Stimulated activated CD4-positive, alpha-beta T cell treated with anti-CD3 and anti-CD28 coated beads, Interleukin-4, amount 100 ng/mL, for 48 hours (primary cell): ENCODE measurements at places on chromosomes 11 and 22.

- peak; percentile 58 for DNase-seq
Measured at GRCh38 chr11:57482782-57483561, 22.6 kb downstream of the RTN4RL2 start.

- DNase-seq, result no peak
Measured at GRCh38 chr11:7892059-7892699, 38.9 kb downstream of the OR10A6 start.

DNA sequence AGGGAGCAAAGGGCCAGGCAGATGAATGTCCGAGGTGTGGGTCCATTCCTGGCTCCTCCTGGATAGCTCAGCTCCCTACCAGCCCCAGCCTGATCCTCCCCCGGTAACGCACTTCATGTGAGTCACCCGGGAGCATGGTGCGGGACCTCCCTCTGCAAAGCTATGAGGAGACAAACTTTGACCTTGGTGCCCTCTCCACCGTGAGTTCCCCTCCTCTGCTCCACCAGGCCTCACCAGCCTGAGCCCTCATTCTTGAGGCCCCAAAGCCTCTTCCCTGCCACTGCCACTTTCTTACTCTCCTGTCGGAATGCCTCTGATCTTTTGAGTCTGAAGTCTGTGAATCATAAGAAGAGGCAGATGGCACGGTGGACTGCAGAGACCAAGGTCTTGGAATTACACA lies 37.4 kb upstream of the CD82 start:
- DNase-seq, result no peak

- no peak for DNase-seq
Measured at GRCh38 chr11:36471577-36471976, 38.5 kb downstream of the TRAF6 start.

DNA sequence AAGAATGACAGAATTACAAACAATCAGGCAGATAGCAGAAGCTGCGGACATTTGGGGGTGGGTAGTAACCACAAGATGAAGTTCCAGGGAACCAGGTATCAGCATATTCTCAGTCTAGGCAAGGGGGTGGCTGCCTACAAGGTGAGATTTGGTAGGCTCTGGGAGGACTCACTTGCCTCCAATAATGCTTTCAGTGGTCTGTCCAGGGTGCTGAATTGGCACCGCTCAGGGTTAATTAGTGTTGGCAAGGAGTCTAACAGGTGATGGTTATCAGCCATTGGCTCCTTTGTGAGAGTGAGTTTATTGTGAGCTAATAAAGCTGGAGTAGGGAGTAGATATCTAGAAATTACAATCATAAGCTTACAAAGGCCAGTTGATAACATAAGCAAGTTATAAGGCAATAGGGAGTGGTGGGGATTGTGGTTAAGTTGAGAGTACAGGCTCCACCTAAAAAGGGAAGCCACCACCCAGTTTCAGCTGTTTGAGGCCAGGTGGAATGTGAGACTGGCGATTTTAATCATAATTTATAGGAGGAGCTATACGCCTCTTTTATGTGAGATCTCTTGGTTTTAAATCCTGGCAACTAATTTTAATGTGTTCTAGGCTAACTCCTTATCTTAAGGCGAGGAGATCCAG lies 320.5 kb downstream of the MIAT start:
- DNase-seq, result no peak

GRCh38 chr22:19802001-19802893 lies 41.7 kb downstream of the TBX1 start:
- no peak for DNase-seq

DNA sequence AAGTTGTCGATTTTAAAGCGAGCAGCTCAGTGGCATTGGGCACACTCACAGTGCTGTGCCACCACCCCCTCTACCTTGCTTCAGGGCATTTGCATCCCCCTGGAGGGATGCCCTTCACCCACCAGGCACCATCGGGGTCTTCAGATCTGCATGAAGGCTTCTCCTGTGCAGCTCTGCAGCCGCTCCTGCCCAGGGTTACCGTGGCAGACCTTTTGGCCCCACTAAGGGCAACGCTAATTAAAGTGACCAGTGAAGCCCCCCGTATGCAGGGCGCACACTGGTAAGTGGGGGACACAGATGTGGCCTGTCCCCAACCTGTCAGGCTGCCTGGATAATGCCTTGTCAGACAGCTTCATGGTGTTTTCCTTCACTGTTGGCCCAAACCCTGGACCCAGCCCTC lies 1117.7 kb downstream of the BRD1 start:
- no peak for DNase-seq

DNA sequence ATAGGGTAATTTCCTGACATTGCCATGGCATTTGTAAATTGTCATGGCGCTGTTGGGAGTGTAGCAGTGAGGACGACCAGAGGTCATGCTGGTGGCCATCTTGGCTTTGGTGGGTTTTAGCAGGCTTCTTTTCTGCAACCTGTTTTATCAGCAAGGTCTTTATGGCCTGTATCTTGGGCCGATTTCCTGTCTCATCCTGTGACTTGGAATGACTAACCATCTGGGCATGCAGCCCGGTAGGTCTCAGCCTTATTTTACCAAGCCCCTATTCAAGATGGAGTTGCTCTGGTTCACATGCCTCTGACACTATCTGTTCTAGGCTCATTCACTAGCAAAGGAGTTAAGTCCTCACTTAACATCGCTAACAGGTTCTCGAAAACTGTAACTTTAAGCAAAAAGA lies 1374.2 kb downstream of the FAM181B start:
- no peak for DNase-seq

DNA sequence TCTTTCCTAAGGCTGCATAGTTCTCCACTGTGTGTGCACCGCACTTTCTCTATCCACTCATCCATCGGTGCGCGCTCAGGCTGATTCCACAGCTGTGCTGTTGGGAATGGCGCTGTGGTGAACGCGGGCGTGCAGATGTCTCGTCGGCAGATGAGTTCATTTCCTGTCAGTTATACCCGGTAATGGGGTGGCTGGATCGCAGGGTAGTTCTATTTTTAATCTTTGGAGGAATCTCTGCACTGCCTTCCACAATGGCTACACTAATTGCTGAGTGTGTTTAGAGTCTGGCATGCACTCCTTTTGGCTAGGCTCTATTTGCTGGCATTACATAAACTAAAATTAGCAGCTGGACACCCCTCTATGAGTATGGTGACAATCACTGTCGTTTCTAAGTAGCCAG lies 27.9 kb upstream of the KRTAP5-7 start:
- no peak for DNase-seq

- DNase-seq, result no peak
Measured at GRCh38 chr11:74417860-74418508, 19.8 kb upstream of the PGM2L1 start.

DNA sequence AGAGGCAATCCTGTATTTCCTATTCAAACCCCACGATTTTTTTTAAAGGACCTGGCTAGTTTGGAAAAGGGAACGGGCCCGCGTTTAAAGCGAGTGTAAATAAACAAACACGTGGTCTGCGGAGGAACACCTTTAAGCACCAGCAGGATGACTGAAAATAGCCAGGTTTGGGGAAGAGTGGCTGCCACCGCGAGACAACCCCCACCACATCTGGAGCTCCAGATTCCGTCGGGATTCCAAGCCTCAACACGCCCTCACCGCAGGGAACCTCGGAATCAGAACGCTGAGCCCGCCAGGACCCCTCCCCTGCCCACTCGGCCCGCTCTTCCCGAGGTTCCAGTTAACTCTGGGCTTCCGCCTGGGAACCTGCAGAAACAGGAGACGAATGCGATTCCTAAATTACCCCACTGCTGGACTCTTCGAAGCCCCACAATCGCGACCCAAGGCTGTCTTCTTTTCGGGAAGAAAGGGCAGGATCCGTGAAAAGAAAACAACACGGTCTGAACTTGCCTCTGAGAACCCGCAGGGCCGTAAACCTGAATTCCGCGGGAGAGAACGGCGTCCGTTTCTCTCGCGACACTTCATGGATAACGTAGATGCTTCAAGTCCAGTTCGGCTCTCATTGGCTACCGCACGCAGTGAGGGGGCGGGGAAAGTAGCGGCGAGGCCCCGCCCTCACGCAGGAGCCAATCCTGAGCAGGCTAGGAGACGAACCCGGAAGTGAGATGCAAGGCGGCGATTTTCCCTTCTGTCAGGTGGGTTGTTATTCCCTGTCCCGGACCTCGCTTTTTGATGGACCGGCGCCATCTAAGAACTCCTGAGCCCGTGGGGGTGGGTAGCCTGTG lies at the start of the genes ANKRD49 and MRE11:
Gene ANKRD49, plus strand, starts transcription at position 704 of the 845 bp plus-strand sequence. CDS start 2,710 bp downstream, outside the sequence.
Gene MRE11, minus strand, starts transcription at position 564 of the 845 bp plus-strand sequence. CDS start 1,043 bp downstream, outside the sequence.
- peak; percentile 83 for DNase-seq

GRCh38 chr11:7528514-7529049 lies 14.8 kb downstream of the PPFIBP2 start:
- no peak for DNase-seq

DNA sequence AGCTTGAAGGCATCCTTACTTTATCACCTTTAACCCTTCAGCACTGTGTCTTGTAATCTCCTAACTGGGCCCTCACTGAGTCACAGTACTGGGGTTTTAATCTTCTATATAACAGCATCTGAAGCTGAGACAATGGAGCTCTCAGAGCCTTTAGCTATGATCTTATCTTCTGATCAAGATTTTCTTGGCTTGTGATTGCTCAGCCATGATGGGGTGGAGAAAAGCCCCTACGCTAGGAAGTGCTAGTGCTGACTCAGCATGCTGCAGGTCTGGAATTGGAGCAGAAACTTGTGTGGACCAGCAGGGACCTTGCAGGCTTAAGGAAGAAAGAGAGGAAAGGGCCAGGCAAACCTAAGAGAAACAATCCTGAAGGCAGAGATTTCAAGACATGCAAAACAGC lies 71.7 kb upstream of the EED start:
- no peak for DNase-seq

GRCh38 chr22:32660292-32660691 lies 141.2 kb upstream of the TIMP3 start:
- peak; percentile 34 for DNase-seq

- DNase-seq, result no peak
Measured at GRCh38 chr22:34866495-34867131, 199.3 kb upstream of the ISX start.

GRCh38 chr11:17915500-17916143 lies 97.2 kb downstream of the SERGEF start:
- no peak for DNase-seq

- no peak for DNase-seq
Measured at GRCh38 chr11:1871531-1871930, 18.6 kb downstream of the LSP1 start.

- no peak for DNase-seq
Measured at GRCh38 chr11:128544471-128545051, 42.8 kb downstream of the ETS1 start.

- DNase-seq, result no peak
Measured at GRCh38 chr22:36369922-36370791, 17.6 kb downstream of the MYH9 start.

DNA sequence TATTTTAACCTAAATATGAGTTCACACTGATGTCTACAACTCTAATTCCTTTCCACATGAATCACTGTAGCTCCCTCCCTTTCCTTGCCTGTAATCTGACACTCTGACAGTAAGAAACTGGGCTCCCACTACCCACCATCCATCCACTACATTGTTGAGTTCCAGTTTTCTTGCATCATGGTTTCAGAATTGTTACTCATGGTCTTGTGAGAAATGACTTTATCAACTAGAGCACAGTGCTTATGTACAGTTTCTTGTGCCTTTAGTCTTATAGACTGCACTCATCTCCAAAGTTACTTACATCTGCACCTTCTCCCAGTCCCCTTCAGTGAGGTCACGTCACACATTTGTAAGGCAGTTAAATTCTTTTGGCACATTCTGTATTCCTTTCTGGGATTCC lies 78.6 kb downstream of the RTL6 start:
- no peak for DNase-seq

- no peak for DNase-seq
Measured at GRCh38 chr22:17767233-17768065, 6.8 kb downstream of the BID start.

DNA sequence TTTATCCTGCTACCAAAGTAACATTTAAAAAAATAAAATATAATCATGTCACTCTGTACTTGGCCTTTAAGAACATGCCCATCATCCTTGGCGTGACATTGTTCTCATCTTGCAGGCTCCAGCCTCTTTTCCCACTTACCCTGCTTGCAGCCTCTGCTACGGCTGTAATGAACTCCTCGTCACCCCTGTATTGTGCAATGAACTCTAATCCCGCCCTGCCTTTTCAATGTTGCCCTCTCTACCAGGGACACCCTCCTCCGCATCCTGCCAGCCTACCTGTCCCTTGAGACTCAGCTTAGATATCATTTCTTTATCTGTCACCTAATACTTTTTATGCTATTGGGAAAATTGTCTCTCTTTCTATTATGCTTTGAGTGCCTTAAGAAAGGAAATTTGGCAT lies 12.6 kb upstream of the MMP20 start:
- DNase-seq, result no peak

DNA sequence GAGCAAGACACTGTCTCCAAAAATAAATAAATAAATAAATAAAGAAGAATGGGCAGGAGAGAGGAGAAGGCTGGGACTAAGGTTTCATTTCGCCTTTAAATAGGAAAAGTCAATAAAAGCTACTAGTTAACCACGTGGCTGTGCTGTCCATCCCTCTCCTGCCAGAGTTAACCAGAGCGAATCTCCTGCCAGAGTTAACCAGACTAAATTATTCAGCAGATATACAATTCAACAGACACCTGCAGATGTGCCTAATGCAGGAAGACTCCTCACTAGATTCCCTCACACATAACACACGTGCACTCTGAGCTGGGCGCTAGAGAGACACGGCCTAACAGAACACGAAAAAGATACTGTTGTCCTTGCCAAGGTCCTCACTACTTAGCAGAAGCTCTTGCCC lies 156.1 kb downstream of the IGLL1 start:
- DNase-seq, result no peak

DNA sequence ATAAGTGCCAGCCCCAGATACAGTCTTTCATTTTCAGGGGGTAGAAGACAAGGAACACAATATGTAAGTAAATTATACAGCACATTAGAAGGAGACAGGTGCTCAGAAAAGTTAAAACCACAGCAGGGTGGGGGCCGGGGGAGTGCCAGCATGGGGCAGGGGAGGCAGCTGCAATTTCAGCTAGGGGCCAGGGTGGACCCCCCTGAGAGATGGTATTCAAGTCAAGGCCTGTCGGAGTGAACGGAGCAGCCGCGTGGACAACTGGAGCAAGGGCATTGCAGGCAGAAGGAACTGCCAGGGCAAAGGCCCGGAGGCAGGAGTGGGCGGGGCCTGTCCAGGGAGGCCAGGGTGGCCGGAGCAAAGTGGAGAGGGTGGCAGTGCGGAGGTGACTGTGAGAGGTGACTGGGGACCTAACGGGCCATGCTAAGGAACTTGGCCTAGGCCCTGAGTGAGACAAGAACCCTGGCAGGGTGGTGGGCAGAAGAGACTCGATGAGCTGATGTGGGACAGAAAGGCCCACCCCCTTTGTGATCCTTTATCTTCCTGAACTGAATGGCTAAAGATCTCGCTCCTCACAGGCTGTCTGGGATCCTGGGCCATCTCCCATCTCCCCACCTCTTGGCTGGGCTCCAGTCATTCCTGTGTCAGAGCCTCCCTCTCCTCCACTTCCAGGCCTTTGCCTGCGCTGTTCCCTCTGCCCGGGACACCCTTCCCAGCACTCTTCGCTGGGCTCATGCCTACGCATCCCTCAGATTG lies 22.4 kb upstream of the FLRT1 start:
- DNase-seq, result no peak

GRCh38 chr22:48782811-48783511 lies 1044.7 kb downstream of the BRD1 start:
- no peak for DNase-seq

- DNase-seq, result no peak
Measured at GRCh38 chr11:122046846-122047245, 69.2 kb downstream of the BLID start.

- DNase-seq, result no peak
Measured at GRCh38 chr11:15430381-15430780, 315.7 kb downstream of the INSC start.

GRCh38 chr11:62081378-62082291 lies 42.2 kb upstream of the INCENP start:
- DNase-seq, result peak; percentile 71

- DNase-seq, result no peak
Measured at GRCh38 chr22:20324139-20324516, 4.3 kb upstream of the DGCR6L start.
